Mesenteric fat pad (tissue), 1 donor: ENCODE measurements at places on chromosomes 5 and 9.

DNA sequence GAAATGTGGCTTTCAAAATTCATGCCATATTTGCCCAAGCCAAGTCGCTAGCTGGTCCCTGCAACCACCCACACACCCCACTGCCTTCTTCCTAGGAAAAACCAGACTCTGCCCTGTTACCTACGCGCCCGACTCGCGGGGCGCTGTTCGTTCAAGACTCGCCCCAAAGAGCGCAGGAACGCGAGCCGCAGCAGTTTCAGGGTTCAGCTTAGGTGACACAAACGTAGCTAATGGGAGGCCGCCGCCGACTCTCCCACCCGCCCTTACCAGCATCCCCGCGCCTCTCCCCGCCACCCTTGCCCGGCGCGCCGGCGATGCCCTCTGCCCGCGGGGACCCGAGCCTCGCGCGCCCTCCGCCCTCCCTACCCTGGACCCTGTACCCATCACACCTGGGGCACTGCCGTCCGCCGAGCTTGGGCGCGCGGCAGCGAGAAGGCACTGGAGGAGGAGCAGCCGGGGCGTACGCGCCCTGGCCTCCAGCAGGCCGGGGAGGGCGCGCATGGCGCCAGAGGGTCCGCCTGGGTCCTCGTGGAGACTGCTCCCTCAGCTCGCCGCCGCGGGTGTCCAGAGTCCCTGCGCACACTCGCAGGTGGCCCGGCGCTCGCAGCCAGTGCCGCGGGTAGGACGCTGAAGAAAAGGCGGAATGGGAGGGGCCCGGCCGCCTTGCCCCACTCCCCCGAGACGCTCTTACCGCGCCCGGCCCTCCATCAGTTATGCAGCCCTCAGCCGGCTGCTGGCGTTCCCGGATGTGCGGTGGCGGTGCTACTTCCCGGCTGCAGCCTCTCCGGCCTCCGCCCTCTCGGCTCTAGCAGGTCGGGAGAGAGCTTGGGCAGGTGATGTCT lies at the start of gene EMB:
EMB (minus strand) TSS at position 638 of the 842 bp plus-strand sequence; CDS start at position 501, 137 bp downstream.
- no peak for DNase-seq

DNA sequence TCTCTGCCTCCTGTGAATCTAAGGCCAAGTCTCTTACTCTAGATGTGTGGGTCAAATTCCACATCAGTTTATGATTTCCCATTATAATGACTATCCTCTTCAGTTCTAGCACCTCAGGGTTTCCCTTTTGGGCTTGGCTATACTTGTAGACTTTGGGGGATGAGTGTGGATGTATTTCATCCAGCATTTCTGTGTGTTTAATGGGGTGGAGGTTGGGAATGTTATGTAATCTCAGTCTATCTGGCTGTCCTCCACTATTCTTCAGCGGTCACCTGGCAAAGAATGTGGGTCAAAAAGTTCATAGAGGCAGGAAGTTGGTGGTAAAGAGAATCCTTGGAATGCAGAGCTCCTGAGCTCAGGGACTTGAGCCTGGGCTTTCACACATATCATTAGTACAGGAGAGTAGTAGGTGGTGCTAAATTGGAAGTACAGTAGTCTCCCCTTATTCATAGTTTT lies 64.9 kb downstream of the CFAP95 start:
- DNase-seq = no peak

DNA sequence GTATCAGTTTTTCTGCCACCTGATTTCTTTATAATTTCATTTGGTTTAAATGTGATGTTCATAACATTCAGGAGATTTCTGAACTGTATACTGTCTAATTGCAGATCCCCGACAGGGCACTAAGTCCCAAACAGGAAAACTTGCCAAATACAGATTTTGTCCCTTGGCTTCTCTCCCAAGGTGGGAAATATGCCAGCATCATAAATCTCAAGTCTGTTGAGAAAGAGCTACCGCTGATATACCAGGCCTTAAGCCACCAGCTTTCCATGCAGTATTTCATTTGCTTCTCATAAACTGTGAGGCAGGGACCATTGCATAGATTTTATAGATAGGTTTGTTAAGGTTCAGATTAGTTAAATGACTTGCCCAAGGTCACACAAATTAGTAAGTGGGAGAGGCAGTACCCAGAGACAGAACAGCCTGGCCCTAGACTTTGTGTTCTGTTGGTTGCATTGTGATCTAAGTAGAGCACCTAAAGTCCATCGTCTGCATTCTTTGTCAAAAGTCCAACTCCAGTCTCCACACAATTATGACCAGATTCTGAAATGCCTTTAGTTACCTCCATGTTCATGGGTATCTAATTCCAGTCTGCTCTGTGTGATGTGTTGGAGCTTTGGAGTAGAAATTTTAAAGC lies 16.2 kb downstream of the GPR21 start:
- no peak for DNase-seq

- no peak for DNase-seq
Observed at GRCh38 chr9:88835038-88835466, 156.2 kb upstream of the S1PR3 start.

- DNase-seq = no peak
Observed at GRCh38 chr9:79695531-79696175, 123.9 kb downstream of the TLE4 start.

DNA sequence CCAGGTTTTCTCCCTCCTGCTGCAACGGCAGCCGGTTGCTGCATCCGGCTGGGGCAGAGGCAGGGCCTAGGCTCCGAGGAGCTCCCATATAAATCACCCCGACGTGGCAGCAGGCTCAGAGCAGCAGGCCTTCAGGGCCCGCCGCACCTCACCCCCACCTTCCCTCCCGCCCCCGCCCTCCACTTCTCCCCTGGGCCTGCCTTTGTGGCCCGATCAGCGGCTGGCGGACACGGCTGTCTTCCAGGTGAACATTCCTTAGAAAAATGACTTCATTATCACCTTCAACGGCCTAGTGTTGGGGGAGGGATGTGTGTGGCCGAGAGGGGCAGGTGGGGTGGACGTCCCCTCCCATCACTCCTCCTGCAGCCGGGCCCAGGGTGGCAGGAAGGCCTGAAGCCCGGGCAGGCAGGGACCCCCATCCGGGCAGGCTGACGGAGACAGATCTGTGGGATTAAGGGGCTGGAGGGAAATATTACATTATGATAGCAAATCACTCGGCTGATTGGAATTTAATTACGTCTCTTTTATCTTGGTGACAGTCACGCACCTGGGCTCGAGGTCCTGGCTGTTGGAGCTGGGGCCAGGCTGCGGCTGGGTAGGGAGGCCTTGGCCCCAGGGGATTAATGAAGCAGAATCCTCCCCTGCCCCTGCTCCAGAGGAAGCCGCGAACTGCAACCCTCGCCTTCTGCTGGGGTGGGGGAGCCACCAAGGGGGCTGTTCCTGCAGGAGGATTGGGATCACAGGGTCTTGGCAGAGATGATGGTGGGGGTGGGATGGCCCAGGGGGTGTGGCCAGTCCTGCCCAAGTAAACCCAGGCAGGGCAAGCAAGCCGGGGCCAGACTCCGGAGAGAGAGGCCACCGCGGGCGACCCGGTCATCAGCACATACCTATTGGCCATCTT lies 38.4 kb upstream of the RXRA start:
- no peak for DNase-seq

DNA sequence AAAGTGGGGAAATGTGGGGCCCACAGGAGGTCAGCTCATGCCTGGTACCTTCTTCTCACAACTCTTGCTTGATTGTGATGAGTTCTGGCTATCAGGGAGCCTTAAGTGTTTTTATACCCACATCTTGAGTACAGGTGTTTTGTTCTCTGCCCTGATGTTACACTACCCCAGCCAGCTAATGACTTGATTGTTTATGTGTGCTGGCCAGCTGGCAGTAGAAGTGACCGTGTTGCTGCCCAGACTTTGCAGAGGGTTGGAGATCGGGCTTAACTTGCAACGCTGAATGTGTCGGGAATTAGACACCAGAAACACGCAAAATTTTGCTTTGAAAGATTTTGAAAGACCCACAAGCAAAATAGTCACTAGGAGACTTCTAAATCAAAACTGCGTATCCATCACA lies 16.9 kb upstream of the ZDHHC11B start:
- no peak for DNase-seq

DNA sequence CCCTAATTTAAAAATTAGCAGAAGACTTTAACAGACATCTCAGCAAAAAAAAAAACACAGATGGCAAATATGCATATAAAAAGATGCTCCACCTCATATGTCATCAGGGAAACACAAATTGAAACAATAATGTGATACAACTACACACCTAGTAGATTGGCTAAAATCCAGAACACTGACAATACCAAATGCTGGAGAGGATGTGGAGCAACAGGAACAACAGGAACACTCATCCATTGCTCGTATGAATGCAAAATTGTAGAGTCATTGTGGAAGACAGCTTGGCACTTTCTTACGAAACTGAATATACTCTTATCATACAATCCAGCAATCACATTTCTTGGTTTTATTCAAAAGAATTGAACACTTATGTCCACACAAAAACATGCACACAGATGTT lies 22.1 kb downstream of the MCIDAS start:
- DNase-seq = no peak

GRCh38 chr9:78707481-78707991 lies 410.6 kb downstream of the PSAT1 start:
- no peak for DNase-seq

GRCh38 chr5:159826351-159827214 lies 89.7 kb upstream of the ADRA1B start:
- DNase-seq = no peak

GRCh38 chr9:105886136-105886535 lies 191.8 kb downstream of the TMEM38B start:
- no peak for DNase-seq

DNA sequence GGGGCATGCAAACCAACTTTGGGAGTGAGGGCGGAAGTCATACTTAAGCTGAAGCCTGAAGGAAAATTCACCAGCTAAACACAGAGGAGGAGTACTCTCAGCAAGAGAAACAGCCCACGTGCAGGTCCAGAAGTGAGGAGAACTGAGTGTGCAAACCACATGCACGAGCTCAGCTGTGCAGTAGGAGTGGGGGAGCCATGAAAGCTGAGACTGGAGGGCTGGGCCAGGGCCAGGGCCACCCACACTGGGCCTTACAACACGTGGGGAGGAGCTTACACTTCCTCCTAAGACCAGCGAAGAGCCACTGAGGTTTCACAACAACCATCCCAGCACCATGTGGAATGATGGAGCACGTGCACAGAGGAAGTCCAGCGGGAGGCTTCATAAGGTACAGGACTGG lies 9.3 kb upstream of the WWC1 start:
- no peak for DNase-seq

DNA sequence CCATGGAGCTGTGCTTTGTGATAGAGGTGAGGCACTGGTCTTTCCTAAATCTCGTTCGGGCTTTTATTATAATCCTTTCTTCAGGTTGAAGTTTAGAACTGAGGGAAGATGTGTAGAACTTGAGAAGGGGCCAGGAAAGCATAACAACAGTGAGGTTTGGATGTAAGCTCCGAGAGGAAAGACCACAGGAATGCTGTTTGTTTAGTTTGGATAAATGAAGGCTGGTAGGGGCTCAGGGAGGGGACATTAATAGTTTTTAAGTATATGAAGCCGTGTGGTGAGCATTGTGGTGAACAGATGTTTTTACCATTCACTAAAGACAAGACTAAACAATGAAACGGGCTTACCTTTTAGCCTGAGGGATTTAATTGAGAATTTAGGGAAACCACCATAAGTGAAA lies 130.8 kb downstream of the ARHGAP26 start:
- no peak for DNase-seq

DNA sequence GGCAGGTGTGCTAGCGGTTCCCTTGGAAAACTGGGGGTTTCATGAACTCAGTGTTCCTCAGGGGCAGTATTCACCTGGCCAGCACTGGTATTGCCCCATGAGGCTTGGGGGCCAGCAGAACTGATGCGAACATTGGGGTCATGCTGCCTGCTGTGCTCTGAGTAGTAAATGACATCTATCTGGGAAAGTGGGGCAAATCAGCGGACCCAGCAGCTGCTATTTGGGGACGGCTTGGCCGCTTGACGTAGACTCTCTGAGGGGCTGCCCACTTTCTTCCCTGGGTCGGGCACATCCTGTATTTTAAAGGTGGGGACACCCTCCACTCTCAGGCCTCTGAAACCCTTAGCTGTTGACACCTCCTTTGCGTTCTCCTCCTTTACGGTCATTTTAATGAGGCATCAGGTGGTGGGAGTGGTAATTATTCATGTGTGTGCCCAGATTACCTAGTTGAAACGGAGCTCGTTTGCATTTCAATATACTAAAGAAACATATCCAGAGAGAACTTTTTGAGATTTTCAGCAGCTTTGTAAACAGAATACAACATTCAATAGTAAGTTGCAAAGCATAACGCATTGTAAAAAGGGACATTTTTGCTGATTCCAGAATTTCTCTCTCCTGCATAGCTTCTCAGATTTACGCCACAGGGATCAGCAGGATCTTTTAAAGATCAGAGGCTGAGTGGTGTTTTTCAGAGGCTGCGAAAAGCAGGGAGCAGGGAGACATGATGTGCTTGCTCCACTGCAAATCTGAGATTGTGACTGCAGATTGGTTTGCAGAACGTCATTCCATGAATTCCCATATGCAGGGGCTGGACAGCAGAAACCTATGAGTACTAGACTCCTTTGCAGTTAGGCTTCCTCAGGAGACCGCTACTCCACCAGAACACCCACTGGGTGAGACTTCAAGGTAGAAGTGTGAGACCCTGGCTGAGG lies 56.8 kb upstream of the ZFR start:
- DNase-seq = no peak

DNA sequence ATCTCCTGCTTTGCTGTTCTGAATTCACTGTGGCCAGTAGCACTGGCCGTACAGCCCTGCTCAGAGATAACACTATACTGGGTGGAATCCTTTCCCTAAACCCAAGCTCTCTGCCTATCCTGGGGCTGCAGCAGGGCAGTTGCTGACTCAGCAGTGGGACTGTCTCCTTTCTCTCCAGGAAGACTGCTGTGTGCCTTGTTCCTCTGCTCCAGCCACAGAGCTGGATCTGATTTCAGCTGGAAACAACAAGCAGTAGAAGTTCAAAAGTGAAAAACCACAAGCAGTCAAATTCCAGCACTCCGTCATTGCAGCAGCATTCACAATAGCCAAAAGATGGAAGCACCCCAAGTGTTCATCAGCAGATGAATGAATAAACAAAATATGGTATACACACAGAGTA lies 105.0 kb downstream of the FBXL7 start:
- DNase-seq = no peak

GRCh38 chr5:78328585-78329173 lies 31.7 kb upstream of the SCAMP1 start:
- no peak for DNase-seq

DNA sequence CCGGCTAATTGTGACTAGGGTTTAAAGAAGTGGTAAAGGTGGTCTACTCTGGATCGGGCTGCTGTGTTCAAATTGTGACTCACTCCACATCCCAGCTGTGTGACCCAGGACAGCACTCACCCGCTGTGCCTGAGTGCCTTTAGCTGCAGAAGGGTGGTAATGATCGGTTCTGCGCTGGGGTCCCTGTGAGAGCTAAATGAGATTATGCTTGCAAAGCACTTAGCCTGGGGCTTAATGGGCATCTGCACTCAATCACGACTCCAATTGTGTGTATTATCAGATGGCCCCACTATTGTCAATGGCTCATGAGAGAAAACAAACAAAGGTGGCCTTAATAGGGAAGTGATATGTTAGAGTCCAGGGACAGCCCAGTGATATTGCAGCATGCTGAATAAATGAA lies 25.1 kb upstream of the TBC1D2 start:
- DNase-seq = peak; percentile 53
